Activated naive CD4-positive, alpha-beta T cell treated with anti-CD3 and anti-CD28 coated beads, Interleukin-2, amount 50 U/mL, for 16 hours (primary cell): ENCODE measurements at places on chromosomes 7 and 10.

DNA sequence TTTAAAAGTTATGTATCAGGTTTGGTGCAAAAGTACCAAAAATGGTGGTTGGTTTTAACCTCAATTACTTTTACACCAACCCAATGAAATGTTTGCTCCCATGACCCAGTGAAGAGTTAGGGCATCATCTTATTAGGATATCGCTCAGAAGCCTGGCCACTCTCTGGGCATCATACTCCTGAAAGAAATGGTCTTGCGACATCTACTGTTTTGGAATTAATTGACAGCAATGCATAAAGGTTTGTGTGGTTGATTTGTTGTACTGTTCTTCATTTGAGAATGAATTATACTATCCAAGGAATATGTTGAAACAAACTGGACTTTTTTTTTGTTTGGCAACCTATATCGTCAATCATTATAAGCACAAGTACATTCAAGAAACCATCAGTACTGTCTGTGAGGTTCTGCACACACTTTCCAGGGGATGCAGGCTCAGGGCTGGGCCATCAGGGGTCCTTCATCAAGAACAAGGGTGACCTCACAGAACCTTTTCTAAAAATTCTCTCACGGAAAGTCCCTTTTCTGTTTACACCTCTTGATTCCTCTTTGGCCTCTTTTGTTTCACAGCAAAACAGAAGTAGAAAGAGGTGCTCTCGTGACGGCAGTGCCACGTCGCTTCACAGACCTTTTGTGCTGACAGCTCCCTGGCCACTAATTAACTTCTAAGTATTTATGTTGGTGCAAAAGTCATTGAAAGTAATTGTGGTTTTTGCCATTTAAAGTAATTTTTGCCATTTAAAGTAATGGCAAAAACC lies 117.2 kb upstream of the KLF6 start:
- DNase-seq: no peak

- DNase-seq: no peak
These were observed 68.7 kb downstream of the TAX1BP1 start for GRCh38 chr7:27808626-27809025.

DNA sequence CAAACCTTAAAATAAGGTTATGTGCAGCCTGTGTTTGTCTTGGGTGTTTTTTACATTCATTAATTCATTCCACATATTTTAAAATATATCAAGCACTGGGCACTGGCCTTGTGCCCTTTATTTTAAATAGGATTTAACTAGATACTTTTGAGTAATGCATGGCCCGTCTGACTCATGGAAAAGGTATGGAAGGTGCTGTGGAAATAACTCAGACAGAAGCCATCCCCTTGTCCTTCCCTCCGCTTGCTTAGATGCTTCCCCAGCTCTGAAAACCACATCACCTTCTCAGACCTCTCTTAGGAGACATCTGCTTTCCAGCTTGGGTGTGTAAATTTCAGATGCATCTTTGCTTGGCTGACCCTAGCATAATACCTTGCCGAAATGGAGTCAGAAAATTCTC lies 30.5 kb downstream of the SLC18A2 start:
- no peak for DNase-seq

GRCh38 chr10:8150401-8150905 lies 96.0 kb downstream of the GATA3 start:
- no peak for DNase-seq

- no peak for DNase-seq
These were observed 58.4 kb downstream of the MYPN start for GRCh38 chr10:68167586-68168189.

GRCh38 chr7:104153287-104153686 lies 54.5 kb downstream of the ORC5 start:
- no peak for DNase-seq

- peak; percentile 49 for DNase-seq
These were observed 55.1 kb downstream of the FAM53B start for GRCh38 chr10:124688889-124689670.

GRCh38 chr10:89646889-89647657 lies 2.0 kb upstream of the PANK1 start:
- no peak for DNase-seq

GRCh38 chr10:75283671-75284470 lies 48.1 kb upstream of the COMTD1 start:
- DNase-seq: no peak

DNA sequence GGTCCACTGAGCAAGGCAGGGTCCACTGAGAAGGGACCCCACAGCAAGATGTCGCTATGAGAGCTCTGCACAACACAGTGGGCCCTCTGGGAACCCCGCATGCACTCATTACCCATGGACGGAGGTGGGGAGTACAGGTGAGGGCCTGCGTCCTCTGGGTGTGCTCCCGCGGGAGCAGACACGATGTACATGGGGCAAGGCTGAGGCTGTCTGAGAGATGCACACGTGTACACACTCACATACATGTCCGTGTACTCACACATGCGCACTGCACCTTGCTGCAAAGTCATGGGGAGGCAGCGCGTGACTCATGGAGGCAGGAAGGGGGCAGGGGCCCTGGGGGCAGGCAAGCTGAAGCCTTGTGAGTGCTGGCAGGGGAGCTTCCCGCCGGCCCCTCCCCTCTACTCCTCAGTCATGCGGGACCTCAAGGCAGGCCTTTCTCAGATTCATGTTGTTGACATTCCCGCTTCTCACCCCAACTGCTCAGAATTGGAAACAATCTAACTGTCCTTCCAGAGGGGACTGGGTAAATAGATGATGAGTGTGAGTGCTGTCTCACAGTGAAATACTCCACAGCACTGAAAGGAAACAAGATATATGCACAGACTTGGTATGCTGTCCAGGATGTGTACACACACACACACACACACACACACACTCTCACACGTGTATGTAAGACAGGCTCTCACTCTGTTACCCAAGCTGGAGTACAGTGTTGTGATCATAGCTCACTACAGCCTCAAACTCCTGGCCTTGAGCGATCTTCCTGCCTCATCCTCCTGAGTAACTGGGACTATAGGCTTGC lies 40.0 kb downstream of the GOLGA7B start:
- peak; percentile 20 for DNase-seq

GRCh38 chr10:28365840-28366239 lies 63.0 kb upstream of the MPP7 start:
- DNase-seq: no peak

- DNase-seq: no peak
These were observed 115.1 kb upstream of the AGK start for GRCh38 chr7:141436139-141436538.

- no peak for DNase-seq
These were observed 249.2 kb downstream of the PARD3 start for GRCh38 chr10:34565934-34566333.

GRCh38 chr7:128059143-128059988 lies 28.1 kb upstream of the LRRC4 start:
- no peak for DNase-seq
